ENCODE measurements at places on chromosomes 16 and 17. TPM values are rescaled to one million over a fixed set of nuclear protein-coding genes. Genes with fewer than 3 reads are reported as not detected.

DNA sequence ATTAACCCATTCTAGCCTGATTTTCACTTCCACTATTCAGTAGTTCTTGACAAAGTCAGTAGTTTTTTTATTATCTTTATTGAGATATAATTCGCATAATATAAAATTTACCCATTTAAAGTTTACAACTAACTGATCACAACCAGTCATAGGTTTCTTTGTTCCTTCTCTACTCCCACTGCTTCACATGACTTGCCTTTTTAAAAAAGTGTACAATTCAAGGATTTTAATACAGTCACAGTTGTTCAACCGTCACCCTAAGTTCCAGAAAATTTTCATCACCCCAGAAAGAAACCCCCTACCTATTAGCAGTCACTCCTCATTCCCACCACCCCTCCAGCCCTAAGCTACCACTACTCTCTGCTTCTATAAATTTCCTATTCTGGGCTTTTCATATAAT, 162.5 kb downstream of the TRIM37 start:
- DNase-seq = no peak

DNA sequence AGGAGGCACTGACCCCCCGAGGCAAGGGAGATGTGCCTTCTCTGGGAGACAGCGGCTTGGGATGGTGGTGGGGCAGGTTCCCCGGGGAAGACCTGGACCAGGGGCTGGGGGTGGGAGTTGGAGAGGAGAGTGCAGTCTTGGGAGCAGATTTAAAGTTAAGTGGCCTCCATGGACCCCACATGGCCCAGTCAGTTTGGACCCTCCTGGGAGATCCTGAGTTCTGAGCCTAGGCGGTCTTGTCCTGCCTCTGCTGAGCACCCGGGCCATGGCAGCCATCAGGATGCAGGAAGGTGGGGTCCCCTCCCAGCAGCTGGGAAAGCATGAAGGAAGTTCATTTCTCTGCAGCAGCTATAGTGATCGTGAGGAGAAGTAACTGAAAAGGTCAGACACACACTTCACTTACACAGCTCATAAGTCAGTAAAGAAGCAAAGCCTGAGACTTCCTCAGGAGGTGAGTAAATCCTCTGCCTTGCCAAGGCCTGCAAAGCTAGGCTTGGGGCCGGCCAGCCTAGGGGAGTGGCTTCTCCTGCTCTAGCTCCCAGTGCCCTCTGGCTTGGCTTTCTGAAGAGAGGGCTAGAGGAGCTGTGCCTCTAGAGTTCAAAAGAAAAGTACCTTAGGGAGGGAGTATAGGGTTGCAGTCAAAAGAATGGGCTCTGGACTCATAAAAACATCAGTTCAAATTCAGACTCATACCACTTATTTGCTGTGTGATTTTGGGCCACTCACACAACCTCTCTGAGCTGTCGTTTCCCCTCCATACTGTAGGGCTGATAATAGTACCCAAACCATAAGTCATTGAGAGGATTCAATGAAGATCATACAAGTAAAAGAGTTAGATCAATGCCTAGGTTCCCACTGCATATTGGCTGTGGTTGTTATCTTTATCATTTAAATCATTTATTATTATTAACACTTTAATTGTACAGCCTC, 31.0 kb upstream of the C16orf78 start:
- DNase-seq = no peak

DNA sequence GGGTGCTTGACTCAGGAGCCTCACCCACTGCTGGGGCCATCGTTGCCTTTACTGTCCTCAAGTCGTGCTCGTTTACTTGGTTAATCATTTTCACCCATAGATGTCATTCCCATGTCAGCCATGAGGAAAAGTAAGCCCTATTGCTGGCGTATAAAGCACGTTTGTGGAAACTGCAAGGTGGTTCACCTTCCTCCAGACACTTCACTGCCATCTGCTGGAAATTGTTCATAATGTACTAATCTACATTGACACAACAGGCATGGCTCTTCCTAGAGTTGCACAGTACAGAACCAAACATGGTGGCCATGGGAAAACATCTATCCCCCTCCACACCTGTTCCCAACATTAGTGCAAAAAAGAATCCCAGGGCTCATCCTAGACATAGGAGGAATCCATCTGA, 116.6 kb downstream of the ZNF18 start:
- DNase-seq = no peak

DNA sequence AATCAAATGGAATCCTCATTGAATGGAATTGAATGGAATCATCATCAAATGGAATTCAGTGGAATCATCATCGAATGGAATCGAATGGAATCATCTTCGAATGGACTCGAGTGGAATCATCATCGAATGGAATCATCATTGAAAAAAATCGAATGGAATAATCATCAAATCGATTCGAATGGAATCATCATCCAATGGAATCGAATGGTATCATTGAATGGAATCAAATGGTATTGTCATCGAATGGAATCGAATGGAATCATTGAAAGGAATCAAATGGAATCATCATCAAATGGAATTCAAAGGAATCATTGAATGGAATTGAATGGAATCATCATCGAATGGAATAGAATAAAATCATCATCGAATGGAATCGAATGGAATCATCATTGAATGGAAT, 619.3 kb downstream of the TP53TG3F start:
- DNase-seq = no peak

GRCh38 chr16:19102187-19102872, 11.4 kb upstream of the ITPRIPL2 start:
- DNase-seq = no peak

The NLGN2 gene
- 0.66 TPM for total RNA-seq

DNA sequence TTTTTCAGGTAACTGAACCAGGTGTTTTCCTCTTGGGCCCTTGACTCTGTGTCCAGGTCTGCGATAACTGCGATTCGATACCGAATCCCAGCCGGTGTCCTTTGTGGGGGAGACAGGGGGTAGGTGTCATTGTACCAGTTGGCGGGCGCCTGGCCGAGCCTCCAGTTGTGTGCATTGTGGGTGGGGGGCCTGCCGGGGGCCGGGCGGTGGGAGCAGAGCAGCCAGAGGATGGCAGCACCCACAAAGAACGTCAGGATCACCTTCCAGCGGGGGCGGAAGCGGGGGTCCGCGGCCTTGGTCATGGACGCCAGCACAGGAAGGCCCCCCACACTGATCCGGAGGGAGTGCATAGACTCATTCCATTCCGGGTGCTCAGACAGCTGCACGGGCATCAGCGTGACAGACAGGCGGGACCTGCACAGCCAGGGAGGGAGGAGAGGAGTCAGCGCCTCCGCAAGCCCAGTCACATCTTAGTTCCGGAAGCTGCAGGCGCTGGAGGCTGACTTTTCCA, 12.3 kb downstream of the CANT1 start:
- DNase-seq = no peak

- DNase-seq = no peak
These were observed 62.0 kb upstream of the CRHR1 start for GRCh38 chr17:45722161-45722560.

DNA sequence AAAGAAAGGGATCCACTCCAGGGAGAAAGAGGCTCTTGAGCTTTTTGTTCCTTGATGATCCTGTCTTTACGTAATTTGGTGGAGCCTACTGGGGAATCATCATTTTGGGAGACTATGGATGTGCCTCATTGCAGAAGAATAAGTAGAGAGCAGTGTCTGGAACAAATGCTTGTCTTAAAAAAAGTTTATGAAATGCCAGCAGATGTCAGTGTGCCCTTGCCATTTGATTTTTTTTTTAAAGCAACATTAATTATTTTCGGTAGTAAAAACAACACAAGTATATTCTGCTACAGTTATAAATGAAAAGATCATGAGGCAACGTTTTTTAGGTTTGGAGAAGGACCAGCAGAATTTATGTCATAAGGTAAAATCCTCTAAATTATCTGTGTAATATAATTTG, 934.8 kb upstream of the EEF2KMT start:
- DNase-seq = no peak

DNA sequence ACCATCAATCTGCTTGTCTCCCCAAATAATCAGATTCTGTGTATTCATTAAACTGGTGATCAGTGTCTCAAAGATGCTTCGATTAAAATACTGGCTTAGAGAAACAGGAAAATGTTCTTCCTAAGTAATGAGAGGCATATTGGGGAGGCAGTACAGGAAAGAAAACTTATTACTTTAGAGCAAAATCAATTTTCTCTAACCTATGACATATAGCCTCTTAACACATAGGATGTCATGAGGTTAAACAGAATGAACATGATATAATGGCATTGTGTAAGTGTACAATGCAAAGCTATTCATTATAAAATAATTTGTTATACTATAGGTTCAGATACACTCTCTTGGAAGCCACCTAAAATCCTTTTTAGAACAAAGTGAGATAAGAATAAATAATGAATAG, 819.3 kb downstream of the KCNJ2 start:
- no peak for DNase-seq
